Inflammatory macrophage (primary cell): ENCODE measurements at places on chromosomes 6 and 20.
A peak's percentile ranks its signal among the peaks of the same experiment; 100 is the strongest.

GRCh38 chr6:87293526-87293925 is 28.9 kb upstream of the SMIM8 start:
- no peak for DNase-seq

DNA sequence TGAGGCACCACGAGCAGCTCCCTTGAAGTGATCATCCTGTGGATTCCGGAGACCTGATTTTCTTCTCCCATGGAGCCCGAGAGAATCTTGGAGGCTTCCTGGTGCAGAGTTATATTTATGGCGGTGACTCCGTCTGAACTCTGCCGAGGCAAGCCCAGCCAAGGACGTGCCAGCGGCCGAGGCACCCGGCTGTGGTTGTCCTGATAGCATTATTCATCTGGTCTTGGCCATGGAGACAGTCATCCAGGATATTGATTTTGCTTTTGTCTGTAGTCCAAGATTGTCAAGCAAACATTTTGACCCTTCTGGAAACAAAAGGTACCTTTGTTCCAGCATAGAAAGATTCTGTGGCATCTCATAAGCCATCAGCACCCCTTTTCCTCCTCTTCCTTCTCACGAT is 163.3 kb downstream of the SCML4 start:
- no peak for DNase-seq

- no peak for DNase-seq
These were observed 81.3 kb upstream of the CD93 start for GRCh38 chr20:23167431-23167830.

DNA sequence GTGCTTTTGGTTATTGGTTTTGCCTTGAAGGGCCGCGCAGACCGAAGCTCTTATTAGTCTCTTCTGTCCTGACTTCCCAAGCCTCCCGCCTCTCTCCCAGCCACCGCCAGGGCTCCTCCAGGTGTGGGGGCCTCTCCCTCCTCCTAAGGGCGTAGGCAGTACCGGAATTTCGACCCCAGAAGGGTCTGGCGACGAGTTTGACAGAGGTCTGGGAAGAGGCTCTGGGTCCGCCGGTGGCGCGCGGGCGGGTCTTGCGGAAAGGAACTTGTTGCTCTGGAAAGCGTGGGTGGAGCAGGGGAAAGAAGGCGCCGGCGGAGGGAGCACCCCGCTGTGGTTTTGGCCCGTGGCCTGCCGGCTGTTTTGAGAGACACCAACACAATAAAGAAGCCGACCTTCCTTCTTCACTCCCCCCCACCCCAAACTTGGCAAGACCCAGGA is 1.8 kb downstream of the PCSK2 start:
- DNase-seq = no peak

DNA sequence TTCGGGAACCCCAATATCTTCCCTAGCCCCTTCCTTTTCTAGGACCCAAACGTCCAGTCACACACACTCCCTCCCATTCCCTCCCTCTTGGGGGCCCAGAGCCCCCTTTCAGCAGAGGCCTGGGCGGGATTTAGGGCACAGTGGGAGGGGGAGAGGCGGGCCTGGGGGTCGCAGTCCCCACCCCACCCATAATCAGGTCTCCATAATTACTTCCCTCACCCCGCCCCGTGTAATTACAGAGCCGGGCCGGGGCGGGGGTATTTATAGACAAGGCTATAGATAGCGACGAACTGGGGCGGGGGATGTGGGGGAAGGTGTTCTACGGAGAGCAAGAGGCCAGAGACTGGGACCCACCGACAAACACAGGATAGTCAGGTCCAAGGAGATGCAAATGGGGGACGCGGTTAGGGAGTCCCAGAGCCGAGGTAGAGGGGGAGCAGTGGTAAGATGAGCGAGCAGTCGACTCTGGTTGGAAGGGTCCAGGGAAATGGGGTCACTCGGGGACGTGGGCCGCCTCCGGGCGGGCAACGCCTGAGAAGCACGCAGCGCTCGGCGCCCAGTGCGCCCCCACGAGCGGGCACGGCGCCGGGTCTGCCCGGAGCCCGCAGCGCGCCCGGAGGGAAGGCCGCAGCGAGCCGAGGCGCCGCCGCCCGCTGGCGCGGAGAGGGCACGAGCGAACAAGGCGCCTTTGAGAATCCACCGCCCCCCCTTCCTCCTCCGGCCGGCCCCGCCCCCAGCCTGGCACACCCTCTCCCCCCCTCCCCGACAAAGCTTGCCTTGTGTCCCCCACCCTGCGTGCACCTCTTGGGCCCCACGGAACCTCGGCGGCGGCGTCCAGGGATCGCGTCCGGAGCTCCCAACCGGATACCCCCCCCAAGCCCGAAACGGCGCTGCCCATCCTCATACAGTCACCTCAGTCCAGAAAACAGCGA is 670 bp upstream of the COL11A2 start:
- DNase-seq = no peak

DNA sequence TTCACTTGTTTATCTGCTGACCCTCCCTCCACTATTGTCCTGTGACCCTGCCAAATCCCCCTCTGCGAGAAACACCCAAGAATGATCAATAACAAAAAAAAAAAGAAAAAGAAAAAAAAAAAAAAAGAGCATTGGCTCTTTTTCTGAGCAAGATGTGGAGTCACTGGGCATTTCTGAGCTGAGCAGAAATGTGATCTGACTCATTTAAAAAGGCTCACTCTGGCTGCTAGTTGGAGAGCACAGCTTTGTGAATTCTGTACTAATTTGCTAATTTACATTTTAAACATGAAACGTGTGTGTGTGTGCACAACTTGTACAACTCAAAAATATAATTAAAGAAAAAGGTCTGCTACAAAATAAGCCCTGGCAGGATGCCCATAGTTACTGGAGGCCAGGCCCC is 20.2 kb downstream of the SCML4 start:
- DNase-seq = no peak

DNA sequence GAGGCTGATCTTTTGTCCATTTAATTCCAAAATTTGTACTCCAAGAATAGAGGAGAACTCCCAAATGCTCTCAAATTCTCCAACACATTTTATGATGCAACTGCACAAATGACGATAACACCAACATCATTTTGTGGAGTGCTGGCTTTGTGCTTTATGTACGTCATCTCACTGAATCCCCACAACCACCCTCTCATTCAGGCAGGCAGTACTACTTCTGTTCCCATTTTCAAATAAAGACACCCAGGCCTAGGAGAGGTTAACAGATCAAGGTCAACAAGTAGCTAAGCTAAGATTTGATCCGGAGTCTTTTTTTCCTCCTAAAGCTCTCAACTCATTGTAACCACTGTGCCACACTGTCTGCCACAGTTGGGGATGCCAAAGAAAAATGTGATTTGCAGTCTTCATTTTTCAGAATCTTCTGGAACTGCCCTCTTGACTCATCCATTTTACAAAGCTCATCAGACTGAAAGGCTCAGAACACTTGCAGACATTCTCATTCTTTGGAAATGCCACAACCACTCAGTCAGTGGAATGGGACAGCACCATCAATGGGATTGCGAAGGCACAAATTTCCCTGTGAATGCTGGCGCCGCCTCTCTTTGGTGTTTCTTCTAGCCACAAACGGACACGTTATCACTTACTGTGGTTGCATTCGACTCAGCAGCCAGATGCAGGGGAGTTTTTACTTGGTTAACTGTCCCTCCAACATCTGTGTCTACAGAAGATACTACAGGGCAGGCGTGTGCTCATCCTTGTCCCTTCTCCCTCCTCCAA is 184.4 kb downstream of the GJA10 start:
- DNase-seq = no peak

GRCh38 chr6:17892097-17892686 is 95.2 kb downstream of the KIF13A start:
- DNase-seq = peak; percentile 47

GRCh38 chr20:60253471-60253870 is 295.2 kb downstream of the CDH26 start:
- DNase-seq = no peak

GRCh38 chr6:167836721-167837120 is 10.0 kb downstream of the AFDN start:
- DNase-seq = no peak

DNA sequence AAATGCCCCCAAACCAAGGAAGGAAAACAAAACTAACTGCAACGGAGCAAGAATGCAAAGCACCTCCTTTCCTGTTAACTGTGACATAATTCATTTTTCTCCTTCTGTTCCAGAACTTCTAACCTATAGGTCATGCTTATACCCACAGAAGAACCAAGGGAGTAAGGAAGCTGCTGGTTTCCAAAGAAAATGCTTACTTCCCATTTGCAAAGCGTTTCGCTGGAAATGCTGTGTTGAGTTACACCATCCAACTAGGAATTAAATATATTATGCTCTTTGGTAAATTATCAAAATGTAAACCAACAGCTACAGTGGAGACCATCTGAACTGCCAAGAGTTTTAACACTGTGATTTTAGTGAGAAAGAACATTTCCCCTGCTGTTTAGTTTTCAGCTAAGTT is 42.9 kb downstream of the ATXN1 start:
- DNase-seq = no peak

DNA sequence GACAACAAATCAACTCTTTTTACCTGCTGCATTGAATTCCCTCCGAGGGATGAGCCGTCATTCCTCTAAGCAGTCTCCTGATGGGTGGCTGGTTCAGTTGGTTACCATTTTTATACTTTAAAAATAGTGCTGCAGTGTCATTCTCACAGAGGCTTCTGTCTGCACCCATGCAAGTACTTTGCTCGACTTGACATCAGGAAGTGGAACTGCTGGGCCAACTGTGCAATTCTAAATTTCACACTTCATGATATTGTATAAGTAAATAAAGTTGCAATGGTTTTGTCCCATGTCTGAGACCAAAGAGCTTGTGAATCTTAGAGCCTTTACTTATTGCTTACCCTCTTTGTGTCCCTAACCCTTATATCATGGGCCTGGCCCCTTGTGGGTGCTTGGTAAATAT is 2.5 kb downstream of the BTN3A1 start:
- peak; percentile 50 for DNase-seq

GRCh38 chr20:64036346-64037198 is 590 bp downstream of the C20orf204 start:
- DNase-seq = no peak

DNA sequence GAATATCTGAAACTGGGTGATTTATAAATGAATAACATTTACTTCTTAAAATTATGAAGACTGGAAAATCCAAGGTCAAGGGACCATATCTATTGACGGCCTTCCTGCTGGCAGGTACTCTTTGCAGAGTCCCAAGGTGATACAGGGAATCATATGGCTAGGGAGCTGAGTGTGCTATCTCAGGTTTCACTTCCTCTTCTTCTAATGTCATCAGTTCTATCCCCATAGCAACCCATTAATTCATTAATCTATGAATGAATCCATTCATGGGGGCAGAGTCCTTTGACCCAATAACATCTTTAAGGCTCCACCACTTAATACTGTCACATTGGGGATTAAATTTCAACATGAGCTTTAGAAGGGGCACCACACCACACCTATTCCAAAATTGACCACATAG is 772.0 kb downstream of the HACE1 start:
- DNase-seq = no peak

DNA sequence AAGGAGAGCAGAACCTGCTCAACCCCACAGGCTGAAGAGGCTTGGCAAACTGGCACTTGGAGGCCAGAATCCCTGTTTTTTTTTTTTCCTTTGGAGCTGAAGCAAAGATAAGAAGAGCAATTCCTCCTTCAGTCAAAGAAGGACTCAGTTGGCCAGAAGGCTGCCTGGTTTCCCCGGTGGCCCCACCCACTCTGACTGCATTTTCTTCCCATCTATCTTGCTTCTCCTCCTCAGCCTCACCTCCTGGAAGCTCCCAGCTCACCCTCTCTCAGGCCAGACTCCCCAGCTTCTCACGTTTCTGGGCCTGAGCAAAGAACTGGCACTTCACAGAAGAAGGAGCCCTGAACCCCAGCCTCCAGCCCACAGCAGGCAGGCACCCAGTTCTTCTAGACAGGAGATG is 2.4 kb downstream of the LRFN2 start:
- no peak for DNase-seq

DNA sequence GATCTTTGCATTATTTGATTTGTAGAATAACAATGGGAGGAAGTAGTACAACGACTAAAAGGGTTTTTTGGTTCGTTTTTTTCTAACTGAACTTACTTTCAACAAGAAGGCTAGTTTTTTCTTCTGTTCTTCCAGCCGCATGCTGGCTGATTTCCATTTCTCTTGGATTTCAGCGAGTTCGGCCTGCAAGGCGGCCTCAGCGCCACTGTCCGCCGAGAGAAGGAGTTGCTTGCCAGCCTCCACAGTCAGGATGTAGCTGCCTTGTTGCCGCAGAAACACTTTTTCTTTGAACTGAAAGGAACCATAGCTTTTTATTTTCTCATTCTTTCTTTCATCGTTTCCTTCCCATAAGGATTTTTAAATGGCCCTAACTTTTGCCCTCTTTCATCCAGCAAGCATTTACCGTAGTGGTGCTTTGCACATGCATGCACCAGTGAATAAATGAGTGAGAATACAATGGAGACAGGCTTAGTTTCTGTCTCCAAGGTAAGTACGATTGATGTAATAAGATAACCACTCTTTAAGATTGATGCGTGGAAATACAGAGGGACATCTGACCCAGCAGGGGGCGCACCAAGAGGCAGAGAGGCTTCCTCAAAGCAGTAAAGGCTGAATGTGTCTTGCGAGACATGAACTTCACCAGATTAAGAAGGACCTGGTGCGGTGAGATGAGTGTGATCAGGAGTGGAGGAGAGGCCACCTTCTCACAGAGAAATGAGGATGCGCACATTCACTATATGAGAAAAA is 398.8 kb downstream of the ESR1 start:
- peak; percentile 35 for DNase-seq

- no peak for DNase-seq
These were observed 988 bp downstream of the QRSL1 start for GRCh38 chr6:106630366-106630765.

GRCh38 chr6:105492706-105493673 is 90.1 kb upstream of the PREP start:
- no peak for DNase-seq

DNA sequence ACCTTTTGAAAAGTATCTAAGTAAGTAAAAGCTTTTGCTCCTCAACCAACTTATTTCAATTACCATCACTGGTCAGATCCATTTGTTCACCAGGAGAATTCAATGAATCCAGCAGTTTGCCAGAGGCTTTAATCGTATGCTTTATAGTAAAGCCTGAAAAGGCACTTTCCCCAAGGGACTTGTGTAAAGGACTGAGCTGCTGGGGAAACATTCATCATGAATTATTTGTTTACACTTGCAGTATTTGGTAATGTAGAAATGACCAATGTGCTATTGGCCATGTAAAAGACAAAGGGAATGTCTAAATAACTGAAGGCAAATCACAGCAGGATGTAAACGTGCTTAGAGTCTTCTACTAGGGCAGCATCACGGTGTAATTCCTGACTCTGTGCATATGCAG is 471.4 kb downstream of the ADGRB3 start:
- no peak for DNase-seq

DNA sequence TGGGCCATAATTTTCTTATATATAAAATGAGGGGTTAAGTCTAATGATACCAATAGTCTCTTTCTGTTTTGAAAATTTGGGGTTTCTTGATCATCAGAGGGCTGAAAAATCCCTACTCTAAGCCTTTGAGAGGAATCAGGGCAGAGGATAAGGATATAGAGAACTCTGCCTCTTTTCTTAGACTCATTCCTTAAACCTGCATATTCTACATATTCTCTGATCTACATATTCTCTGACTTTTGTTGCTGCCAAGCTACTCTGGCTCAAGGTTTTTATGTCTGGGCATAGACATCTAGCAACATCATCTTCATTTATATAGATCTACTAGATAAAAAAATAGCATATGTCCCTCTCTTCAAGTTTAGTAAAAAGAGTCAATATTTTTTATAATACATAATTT is 71.2 kb downstream of the FLRT3 start:
- DNase-seq = no peak
